ENCODE measurements at places on chromosomes 16 and 17.
A peak's percentile ranks its signal among the peaks of the same experiment; 100 is the strongest.

- peak; percentile 60 for DNase-seq
Observed at GRCh38 chr16:75053791-75054555, 55.1 kb downstream of the ZNRF1 start.

DNA sequence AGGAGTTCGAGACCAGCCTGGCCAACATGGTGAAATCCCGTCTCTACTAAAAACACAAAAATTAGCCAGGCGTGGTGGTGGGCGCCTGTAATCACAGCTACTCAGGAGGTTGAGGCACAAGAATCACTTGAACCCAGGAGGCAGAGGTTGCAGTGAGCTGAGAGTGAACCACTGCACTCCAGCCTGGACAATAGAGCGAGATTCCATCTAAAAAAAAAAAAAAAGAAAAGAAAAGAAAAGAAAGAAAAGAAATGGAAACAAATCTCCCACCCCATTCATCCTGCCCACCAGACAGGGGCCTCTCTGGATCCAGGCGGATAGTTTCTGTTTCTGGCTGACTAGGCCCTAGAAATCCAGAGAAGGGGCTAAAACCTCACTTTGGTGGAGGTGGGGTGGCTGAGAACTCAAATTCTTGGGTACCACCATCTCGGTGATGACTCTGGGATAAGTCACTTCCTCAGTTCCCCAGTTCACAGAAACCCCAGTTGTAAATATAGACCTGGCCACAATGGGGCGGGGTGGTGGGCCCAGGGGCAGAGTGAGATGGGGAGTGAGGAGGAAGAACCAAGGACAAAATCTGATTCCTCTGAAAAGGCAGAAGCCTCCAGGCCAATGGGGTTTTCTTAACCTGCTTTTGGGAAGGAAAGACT lies 22.2 kb downstream of the SOCS1 start:
- DNase-seq, result peak; percentile 80

GRCh38 chr17:36205637-36206485 lies 5.0 kb upstream of the CCL4L2 start:
- DNase-seq, result no peak

GRCh38 chr17:51746421-51746820 lies 412.1 kb downstream of the CA10 start:
- no peak for DNase-seq

- peak; percentile 95 for DNase-seq
Observed at GRCh38 chr17:62109378-62109902, 44.4 kb upstream of the MED13 start.

DNA sequence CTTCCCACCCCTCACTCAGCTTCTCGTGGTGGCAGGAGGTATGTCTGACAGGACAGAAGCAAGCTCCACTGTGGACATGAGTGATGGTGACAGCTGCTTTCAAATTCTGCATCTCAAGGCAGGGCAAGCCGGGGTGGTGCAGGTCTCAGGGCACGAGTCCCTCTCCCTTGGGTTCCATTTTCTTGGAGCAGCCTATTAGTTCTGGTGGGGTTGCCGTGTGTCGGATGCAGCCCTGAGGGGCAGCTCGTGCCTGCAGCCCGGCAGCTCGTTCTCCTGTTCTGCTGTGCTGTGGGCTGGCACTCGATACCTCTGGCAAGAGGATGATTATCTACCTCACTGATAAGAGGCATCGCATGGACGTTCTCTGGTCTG lies 16.5 kb upstream of the CLEC18C start:
- DNase-seq, result no peak

DNA sequence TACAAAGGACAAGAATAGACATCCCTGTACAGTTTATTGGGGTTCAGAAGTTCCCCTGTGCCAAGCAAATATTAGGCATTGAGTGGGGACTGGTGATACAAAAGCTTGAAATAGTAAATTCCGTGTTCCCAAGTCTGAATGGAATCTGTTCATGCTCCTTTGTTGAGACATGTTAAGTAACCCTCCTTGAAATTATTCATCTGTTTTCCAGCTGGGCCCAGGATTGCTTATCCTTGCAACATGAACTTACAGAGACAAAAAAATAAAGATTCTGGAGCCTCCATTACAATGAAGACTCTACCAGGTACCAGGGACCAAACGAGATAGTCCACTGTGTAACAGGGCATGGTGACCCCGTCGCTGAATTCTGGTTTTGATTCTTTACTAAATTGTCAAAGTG lies 6.1 kb upstream of the CCL8 start:
- DNase-seq, result no peak

DNA sequence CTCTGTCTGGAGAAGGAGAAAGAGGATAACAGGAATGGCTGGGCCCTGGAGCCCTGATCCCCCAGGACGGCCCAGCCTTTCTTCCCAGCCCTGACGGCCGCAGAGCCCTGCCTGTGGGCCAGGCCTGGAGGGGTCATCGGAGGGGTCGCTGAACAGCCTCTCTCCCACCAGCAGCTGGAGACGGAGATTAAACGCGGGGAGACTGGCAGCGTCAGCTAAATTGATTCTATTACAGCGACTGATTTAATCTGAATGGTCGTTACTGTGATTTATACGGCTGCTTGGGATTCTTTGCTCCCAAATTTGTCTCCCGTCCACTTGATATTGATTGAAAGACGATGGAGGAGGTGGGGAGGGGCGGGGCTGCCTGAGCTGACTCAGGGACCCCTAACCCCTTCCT lies 7.1 kb upstream of the CDH15 start:
- no peak for DNase-seq

GRCh38 chr16:24009955-24010354 lies 174.2 kb downstream of the PRKCB start:
- DNase-seq, result no peak

DNA sequence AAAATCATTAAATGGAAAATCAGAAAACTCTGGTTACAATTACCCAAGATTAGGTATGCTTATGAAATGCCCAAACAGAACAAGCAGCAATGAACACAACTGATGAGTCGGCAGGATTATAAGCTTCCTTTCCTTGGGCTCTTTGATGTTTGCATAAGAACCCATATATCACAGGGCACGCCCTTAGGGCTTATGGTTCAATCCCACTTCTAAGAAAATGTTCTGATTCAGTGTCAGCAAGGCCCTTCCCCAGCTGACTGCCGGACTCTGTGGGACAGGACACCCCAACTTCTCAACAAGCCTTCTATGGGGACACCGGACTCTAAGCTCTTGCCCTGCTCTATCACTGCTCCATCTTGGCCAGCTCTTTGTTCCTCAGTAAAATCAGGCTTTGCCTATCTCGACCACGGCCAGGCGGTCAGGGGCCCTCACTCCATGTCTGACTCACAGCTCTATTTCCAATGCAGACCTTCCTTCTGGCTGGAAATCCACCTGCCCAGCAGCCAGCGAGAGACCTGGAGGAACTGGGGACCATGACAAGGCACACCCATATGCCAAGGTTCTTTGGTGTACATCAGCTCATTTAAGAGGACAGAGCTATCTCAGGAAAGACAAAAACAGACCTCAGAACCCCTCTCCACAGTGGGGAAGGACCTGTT lies 26.8 kb downstream of the LITAFD start:
- DNase-seq, result peak; percentile 16

- no peak for DNase-seq
Observed at GRCh38 chr16:10640934-10641333, 53.8 kb downstream of the TEKT5 start.

- DNase-seq, result no peak
Observed at GRCh38 chr16:82432261-82432660, 194.5 kb upstream of the CDH13 start.

GRCh38 chr17:2690165-2691068 lies 21.1 kb downstream of the CLUH start:
- no peak for DNase-seq

DNA sequence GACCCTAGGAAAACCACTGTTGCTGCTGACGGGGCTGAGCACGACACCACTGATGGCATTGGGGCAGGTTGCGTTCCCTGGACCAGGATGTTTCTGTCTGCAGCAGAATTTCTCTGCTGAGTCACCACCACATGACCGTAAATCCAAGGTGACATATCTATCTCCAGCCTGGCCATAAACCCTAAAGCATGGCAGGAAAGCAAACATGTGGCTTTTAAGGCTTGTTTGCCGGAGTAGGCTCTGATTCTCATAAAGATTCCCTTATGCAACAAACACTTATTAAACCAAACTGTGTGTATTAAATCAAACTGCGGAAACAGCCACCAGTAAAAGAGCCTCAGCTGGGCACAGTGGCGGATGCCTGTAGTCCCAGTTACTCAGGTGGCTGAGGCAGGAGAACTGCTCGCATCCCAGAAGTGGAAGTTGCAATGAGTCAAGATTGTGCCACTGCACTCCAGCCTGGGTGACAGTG lies 17.3 kb downstream of the MPHOSPH6 start:
- no peak for DNase-seq

DNA sequence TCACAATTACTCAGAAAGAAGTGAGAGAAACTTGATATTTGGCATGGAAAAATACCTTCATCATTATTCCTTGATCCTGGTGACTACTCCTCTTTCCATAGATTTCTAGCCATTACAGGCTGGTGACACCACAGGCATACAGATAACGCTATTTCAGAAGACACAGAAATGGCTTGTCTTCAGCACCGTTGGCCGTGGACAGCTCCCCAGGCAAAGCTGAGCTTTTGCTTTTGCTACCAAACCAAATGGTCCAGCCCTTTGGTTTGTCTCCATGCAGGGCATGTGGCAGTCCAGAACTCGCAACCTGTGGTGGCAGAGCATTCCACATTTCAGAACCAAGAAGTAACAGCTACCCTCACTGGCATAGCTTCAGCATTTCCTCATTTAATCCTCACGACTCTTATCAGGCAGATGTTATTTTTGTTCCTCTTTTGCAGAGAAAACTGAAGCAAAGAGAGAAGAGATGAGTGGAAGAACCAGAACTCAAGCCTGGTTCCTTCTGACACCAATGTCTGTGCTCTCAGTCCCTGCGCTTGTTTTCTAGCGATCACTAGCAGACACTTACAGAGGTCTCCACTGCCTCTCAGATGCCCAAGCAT lies 55.5 kb downstream of the HS3ST4 start:
- DNase-seq, result peak; percentile 39

DNA sequence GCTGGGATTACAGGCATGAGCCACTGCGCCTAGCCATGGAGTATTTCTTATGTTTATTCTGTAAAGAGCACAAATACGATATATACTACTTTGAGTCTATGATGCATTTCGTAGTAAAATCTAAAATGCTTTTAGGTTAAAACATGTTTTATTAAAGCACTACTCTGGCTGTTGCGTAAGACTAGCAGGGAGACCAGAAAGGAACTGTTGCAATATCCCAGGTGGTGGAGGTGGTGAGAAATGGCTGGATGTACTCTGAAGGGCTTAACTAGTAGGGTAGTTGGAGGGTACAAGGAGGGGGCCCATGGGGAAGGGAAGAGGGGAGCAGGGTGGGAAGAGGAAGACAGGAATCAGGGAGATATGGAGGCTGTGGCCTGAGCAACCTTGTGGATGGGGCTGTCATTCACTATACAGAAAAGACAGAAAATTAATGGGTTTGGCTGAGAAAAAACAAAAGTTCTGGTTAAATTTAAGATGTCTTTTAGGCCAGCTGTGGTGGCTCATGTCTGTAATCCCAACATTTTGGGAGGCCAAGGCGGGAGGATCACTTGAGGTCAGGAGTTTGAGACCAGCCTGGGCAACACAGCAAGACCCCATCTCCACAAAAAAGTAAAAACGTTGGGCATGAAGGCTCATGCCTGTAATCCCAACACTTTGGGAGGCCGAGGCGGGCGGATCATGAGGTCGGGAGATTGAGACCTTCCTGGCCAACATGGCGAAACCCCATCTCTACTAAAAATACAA lies 35.8 kb downstream of the ST3GAL2 start:
- DNase-seq, result peak; percentile 50

GRCh38 chr16:59913666-59914065 lies 1179.5 kb upstream of the GOT2 start:
- DNase-seq, result no peak

DNA sequence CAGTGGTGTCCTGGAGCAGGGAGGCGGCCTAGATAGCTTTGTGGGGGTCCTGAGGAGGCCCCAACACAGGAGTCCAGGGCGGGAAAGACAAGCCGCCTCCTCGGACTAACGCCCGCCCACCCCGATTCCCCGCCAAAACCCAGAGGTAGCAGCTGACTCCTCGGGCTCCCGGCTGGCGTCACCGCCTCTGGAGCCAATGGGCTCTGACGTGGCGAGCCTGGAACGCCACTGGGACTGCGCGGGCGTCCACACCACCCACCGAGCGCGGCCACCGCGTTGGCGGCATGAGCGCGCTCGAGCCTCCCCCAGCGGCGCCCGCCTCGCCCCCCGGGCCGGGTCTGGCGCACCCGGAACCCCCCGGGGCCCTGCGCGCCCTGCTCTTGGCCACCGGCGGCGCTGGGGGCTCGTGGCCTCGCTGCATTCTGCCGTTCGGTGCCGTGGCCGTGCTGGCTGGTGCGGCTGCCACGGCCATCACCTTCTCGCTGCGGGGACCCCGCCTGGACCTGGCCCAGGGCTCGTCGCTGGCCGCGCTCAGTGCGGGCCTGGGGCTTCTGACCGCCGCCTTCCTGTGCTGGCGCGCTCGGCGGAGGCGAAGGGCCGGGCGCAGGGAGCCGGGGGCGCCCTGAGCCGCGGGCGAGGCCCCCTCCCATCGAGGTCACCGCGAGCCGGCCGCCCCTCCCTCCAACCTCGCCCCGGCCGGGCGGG lies 3.4 kb upstream of the NTN3 start:
- DNase-seq, result peak; percentile 79

- no peak for DNase-seq
Observed at GRCh38 chr17:8946476-8946875, 19.0 kb downstream of the PIK3R5 start.

GRCh38 chr17:62573480-62574117 lies 53.9 kb upstream of the MRC2 start:
- DNase-seq, result no peak
